ENCODE measurements at places on chromosomes 6 and 20.
A peak's percentile ranks its signal among the peaks of the same experiment; 100 is the strongest.

- DNase-seq = no peak
These were observed 5.7 kb upstream of the NECAB3 start for GRCh38 chr20:33679758-33680485.

DNA sequence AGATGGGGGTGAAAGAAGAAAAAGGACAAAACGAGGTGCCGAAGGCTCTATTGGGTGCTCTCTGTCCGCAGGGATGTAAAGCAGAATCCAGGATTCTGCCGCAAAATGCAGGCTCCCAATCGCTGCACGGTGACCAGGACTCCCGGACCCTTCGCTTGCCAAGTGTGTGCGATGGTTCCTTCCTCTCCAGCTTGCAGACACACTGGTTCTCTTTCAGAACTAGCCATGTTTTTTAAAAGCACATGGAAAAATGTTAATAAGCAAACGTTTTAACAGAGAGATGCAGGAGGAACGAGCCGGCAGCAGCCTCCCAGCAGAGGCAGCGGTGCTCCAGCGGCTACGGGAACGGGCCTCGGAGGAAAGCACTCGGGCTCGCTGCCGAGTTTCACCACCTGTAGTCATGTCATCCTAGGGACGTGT, 59.6 kb downstream of the ZNF831 start:
- no peak for DNase-seq

GRCh38 chr6:135233686-135234491, 52.8 kb downstream of the MYB start:
- DNase-seq = peak; percentile 26

- peak; percentile 73 for DNase-seq
These were observed 20.3 kb downstream of the RAET1L start for GRCh38 chr6:150004783-150005717.

DNA sequence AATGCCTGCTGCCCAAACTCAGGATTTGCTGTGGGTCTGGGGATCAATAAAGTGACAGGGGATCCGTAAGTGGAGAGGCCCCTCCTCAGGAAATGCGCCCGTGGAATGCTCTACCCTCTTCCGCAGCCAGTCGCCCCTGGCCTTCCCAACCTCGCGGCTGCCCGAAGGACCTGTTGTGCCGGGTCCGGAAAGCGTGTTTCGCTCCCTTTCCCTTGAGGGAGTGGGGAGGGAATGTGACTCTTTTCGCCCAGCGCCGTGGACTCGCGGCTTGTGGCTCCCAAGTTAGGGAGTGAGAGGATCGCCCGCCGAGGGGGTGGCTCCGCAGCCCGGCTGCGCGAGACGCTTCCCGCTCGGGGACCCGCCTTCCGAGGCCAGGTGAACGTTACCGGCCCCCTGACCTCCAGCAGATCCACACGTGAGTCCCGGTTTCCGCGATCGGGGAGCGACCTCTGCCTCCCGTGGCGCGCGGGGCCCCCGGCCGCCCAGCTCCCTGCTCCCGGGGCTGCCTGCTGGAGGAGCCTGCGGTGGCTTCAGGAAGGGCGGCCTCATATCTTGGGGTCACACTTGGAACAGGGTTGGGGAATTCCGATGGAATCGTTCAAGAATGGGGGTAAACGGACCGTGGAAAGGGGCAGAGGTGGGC, 666 bp downstream of the TPD52L1 start:
- no peak for DNase-seq

DNA sequence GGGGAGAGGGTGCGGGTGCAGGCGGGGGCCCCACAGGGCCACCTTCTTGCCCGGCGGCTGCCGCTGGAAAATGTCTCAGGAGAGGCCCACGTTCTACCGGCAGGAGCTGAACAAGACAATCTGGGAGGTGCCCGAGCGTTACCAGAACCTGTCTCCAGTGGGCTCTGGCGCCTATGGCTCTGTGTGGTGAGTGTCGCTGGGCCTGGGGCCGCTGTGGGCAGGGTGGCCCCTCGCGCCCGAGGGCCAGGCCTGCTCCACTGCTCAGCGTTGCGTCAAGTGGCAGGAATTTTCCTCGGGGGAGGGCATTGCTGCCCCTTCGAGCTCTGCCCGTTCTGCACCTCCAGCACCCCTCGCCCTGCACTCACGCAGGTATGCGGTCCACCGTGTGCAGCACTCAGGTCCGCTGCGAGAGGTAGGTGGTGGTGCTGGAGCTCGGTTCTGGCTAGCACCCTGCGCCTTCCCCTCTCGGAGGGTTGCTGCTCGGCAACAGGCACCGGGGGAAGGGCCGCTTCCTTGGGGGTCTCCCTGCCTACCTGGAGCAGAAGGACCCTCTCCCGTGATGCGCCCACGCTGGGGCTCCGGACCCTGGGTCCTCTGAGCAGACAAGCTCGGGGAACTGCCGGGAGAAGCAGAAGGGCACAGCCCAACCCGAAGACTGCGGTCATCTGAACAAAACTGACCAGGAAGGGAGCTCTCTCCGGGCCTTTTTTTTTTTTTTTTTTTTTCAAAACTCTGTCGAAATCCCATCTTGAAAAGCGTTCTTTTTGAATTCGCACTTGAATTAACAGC, 674 bp downstream of the MAPK14 start:
- no peak for DNase-seq

DNA sequence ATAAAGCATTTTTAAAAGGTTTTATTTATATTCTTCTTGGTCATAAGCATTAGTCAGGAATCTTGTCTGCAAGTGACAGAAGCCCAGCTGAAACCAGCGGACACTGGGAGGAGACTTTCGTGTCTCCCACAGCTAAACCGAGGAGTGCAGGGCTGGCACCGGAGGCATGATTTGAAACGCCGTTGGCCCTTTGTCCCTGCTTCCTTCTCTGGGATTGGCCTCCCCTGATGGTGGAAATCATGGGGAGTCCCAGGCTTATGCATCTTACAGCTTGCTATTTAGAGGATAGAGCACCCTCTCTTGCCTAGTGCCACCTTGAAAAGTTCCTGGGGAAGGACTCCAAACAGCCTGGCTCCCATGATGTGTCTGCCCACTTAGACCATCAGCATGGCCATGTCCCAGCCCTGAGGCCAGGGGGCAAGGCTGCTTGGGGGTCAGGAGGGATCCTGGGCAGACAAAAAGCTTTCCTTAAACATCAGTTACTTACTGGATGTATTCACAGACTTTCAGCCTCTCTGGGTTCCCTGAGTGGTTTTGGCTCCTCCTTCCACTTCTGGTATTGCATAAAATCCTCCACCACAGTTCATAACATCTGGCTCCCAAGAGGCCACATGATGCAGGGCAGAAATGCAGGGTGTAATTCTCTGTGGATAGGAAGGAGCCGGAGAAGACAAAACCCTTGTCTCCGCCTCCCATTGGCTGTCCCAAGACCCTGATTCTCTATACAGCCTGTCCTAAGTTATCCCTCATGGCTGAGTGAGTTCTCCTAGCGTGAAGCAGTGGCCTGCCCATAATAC, 49.3 kb upstream of the INSM1 start:
- no peak for DNase-seq

DNA sequence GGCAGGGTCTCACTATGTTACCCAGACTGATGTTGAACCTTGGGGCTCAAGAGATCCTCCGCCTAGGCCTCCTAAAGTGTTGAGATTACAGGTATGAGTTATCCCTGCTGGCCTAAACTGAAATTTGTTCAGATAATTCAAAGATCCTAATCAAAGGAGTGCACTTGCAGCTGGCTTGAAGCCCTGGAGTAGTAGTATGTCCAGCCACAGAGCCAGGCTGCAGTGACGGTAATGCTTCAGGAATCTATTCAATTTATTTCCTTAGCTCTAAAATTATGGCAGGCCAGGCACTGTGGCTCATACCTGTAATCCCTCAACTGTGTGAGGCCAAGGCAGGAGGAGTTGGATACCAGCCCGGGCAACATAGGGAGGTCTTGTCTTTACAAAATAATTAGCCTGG, 1.4 kb upstream of the DDX43 start:
- no peak for DNase-seq

- no peak for DNase-seq
These were observed 153.8 kb downstream of the UNC5CL start for GRCh38 chr6:40885139-40885774.

DNA sequence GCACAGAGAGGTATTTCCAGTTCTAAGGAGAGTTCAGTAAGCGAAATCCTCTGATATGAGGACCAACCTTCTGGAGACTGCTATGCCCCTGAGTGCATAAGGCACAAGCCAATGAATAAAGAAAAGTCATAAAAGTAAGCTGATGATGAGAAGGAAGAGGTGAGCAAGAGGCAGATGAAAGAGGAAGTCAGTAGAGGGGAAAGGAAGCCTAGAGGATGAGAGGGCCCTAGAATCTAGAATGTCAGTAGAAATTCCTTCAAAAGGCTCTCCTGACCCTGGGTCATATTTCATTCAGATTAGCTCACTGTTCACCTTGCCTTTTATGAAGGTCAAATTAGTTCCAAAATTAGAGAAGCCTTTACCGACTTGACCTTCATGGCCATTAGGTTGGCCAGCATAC, 209.2 kb downstream of the CD83 start:
- no peak for DNase-seq

DNA sequence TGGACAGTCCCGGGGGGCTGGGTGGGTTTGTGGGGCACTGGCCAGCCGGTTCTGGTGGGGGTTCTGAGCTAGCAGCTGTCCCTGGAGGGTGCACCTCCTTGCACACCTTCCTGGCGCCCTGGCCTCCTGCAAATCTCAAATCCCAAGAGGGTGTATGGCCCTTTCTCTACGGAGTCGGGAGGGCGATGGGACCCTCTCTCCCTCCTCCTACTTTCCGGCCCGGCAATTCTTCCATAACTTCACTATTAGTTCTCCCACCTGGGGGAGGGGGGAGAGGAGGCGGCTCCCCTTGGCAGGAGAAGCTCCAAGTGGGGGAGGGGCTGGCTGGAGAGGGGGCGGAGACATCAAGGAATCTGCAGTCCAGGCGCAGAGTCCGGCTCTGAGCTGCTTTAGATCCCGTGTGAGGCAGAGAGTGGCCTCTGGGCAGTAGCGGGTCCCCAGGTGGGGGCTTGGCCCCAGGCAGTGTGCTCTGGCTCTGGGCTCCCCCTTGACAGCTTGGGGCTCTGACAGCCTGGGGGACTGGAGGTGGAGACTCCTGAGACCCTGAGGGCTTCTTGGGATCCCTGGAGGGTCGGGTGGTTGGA, 1.4 kb upstream of the LAMA5 start:
- peak; percentile 57 for DNase-seq

DNA sequence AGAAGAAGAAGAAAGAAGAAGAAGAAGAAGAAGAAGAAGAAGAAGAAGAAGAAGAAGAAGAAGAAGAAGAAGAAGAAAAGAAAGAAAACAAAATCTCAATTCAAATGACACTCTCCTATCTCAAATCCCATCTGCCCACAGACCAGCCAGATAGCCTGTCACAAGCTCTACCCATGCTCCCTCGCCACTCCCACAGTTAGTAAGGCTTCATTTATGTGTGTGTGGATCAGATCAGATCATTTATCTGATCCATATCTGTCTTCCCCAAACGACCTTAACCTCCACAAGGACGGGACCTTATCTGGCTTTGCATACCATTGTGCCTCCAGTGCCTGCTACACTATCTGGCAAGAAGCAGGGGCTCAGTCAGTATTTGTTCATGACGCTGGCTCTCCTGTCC, 81.9 kb upstream of the RREB1 start:
- DNase-seq = no peak

DNA sequence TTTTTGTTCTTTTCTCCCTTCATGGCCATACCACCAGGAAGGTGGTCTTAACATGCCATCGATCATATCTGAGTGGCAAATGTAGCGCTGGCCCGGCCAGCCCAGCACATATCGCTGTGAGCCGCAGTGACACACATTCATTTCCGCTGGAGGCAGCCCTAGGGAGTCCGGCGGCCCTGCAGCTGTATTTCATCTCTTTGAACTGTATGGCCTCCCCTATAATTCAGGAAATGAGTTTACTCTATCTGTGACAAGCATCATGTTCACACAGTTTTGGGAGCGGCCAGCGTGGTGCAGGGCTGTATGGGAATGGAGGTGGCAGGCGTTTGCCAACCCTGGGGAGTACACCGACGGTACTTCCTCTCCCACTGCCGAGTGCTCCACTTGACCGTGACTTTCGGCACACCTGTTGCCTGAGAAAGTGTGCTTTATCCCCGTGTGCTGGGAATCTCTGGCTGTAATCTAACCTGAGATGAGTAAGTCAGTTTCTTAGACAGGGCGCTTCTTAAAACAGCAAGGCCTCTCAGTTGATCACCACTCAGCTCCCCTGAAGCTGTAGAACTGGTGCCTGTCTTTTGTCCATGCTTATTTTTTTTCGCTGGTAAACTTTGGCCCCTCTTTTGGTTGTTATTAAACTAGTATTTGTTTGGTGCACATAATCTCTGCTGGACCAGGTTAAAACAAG, 257.1 kb upstream of the TAB2 start:
- DNase-seq = peak; percentile 43

DNA sequence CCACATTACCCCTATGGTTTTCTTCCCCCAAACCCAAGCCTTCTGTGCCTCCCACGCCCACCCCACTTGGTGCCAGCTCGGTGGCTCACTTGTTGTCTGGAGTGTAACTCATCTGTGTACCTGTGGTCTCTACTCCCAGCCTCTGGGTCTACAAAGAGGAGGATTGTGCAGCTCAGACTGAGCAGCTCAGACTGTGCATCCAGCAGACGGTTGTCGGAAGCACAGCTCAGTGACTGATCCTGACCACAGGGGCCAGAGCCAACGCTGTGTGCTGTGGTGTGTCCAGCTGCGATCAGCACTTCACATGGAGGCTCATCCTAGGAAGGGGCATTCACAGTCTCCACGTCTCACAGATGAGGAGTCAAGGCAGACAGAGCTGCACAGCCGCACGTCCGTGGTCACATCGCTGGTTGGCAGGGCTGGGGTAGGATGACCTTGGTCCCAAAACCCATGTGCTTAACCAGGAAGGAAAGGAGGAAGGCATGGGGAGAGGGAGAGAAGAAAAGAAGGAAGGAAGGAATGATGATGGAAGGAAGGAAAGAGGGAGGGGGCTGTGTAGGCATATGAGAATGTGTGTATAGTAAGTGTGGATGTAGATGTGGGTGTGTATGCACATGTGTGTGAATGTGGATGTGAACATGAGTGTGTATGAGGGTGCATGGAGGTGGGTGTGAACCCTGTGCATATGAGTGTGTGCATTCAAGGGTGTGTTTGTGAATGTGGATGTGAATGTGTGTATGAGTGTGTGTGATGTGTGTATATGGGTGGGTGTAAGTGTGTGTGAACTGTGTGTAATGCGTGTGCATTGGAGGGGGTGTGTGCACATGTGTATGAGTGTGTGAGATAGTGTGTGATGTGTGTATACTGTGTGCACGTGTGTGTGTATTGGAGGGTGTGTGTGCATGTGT, 28.2 kb upstream of the STX16 start:
- no peak for DNase-seq

- no peak for DNase-seq
These were observed 7.1 kb downstream of the TDP2 start for GRCh38 chr6:24659561-24659960.

GRCh38 chr6:52325695-52326471, 36.1 kb upstream of the PAQR8 start:
- no peak for DNase-seq

- DNase-seq = peak; percentile 29
These were observed 7.6 kb upstream of the TMEM14A start for GRCh38 chr6:52663120-52663935.

- DNase-seq = no peak
These were observed 66.3 kb downstream of the CEP162 start for GRCh38 chr6:84161190-84161589.

DNA sequence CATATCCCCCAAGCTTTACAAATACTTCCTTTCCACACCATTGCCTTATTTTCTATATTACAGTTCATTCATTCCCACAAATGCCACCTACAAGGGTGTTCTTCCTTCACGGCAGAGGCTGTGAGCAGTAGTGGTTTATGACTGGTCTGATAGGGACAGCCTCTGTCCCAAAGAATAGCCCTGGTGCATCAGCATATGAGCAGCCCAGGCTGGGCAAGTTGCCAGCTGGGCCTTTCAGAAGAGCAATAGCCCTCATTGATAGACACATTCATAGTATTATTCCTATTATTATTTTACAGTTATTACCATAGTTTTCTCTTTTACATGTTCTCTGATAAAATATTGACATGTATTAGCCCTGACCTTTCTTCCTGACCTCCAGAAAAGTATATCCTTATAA, 149.9 kb downstream of the MMS22L start:
- peak; percentile 39 for DNase-seq
